Mesenchymal stem cell (in vitro differentiated cells and primary cell): ENCODE measurements at places on chromosomes 13 and 19.

DNA sequence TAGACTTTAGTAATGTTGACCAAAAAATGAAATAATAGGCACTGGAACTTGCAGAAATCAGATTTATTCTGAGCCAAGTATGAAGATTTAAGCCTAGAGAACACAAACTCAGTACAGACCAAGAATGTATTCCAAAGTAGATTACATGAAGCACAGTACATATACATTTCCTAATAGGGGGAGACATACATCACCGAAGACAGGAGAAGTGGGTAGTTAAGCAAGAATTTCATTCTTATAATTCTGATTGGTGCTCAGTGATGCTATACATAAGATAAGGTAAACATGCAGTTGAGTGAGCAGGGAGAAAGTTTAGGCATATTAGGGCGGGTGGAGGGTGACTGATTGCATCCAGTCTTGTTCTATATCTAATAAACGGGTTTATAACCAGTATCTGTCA lies 2218.8 kb downstream of the PCDH9 start:
- H3K4me3 ChIP-seq, result no peak overlapping the region
- peak; percentile 15 for DNase-seq
- no peaks in the 10 kb centered on the region for H3K36me3 ChIP-seq
- H3K4me1 ChIP-seq, result no peaks in the 10 kb centered on the region

DNA sequence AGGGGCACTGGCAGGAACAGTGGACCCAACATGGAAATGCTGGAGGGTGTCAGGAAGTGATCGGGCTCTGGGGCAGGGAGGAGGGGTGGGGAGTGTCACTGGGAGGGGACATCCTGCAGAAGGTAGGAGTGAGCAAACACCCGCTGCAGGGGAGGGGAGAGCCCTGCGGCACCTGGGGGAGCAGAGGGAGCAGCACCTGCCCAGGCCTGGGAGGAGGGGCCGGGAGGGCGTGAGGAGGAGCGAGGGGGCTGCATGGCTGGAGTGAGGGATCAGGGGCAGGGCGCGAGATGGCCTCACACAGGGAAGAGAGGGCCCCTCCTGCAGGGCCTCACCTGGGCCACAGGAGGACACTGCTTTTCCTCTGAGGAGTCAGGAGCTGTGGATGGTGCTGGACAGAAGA lies 4.1 kb downstream of the KLK2 start:
- no peak for DNase-seq
- H3K27ac ChIP-seq, result no peak overlapping the region
- no peaks in the 10 kb centered on the region for H3K27me3 ChIP-seq

DNA sequence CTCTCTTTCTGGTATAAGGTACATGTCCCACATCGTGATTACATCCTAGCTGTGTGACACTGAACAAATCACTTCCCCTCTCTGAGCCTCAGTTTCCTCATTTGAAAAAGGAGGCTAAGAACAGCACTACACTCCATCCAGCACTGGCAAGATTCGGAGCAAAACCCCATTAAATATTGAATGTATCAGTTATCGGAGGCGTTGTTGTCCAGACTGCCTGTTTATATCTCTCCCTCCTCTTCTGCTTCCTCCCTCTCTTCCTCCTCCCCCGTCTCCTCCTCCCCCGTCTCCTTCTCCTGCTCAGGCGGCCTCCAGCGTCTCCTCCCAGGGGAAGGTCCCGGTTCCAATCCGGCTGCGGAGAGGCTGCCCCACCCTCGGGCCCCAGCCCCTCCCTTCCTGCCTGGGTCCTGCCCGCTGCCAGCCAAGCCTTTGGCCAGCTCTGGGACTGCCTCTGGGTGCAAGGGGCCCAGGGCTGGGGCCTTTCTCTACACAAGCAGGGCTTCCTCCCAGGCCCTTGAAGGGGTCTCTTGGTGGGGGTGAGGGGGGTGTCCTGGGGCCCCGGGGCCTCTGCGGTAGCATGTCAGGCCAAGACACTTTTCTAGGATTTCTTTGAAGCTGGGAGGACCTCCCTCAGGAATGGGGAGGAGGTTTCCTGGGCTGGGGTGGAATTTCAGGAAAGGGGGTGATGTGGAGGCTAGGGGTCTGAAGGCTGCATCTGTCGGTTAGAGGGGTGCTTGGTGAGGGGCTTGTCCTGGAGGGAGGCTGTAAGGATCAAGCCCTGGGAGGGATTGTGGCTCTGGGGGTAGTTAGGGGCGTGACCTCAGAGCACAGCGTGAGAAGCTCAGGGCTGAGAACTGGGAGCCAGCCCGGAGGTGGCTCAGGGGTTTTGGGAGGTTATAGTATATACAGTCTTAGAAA lies 1.9 kb downstream of the RRAS start:
- H3K4me1 ChIP-seq, result peaks cover 32% of the 10 kb centered on the region
- H3K27ac ChIP-seq, result peak overlapping the region; percentile 64
- H3K36me3 ChIP-seq, result peaks cover 19% of the 10 kb centered on the region
- no peaks in the 10 kb centered on the region for H3K27me3 ChIP-seq

GRCh38 chr13:45623516-45624090 lies 8.1 kb upstream of the ERICH6B start:
- peaks cover 56% of the 10 kb centered on the region for H3K27me3 ChIP-seq
- no peak overlapping the region for H3K27ac ChIP-seq
- no peaks in the 10 kb centered on the region for H3K4me1 ChIP-seq

DNA sequence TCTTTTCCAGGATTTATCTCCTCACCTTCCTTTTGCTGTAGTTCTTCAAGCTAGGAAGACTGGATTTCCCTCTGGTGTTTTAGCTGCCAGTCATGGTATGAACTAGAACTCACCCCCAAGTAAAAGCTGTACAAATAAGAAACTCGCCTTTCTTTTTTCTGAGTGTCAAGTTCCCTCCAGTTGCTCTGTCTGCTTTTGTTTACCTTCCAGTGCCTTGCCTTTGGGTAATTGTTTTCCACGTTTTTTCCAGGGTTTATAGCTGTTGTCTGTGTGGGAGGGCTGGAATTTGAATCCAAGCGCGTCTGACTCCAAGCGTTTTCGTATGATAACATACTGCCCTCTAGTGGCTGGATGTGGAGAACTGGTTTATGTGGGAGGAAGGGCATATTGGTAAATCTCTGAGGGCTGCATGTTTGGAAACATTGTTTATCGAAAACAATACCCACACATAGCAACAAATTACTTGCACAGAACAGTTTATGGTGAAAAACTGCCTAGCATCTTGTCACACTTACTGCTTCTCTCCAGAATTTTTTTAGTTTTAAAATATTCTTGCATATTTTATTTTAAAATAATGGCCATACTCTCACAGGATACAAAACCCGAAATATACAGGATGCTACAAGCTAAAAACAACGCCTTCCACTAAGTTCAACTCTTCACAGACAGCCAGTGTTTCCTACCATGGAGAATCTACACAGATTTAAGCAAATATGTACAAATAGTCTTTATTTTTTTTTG lies 19.2 kb downstream of the RCN3 start:
- H3K4me3 ChIP-seq, result no peak overlapping the region
- no peaks in the 10 kb centered on the region for H3K27me3 ChIP-seq
- H3K27ac ChIP-seq, result no peak overlapping the region
- peaks cover 3% of the 10 kb centered on the region for H3K4me1 ChIP-seq
- peaks cover 23% of the 10 kb centered on the region for H3K36me3 ChIP-seq

- no peaks in the 10 kb centered on the region for H3K27me3 ChIP-seq
- DNase-seq, result no peak
- peaks cover 55% of the 10 kb centered on the region for H3K36me3 ChIP-seq
- H3K27ac ChIP-seq, result no peak overlapping the region
Measured at GRCh38 chr13:72792640-72793039, 10.7 kb downstream of the PIBF1 start.

DNA sequence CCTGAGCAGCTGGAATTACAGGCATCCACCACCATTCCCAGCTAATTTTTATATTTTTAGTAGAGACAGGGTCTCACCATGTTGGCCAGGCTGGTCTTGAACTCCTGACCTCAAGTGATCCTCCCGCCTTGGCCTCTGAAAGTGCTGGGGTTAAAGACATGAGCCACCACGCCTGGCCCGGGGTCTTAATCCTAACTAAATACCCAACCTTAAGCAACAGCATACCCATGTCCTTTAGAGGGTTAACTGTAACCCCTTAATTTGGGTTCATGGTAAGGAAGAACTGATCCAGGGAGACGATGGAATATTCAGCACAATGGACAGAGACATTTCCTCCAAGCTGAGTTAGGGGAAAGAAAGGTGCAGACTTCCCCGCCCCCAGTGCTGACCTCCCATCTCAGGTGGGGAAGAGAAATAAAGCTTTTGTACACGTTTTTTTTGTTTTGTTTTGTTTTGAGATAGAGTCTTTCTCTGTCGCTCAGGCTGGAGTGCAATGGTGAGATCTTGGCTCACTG lies 8.7 kb upstream of the GALP start:
- no peak overlapping the region for H3K27ac ChIP-seq
- H3K4me3 ChIP-seq, result no peak overlapping the region
- peak; percentile 11 for DNase-seq

DNA sequence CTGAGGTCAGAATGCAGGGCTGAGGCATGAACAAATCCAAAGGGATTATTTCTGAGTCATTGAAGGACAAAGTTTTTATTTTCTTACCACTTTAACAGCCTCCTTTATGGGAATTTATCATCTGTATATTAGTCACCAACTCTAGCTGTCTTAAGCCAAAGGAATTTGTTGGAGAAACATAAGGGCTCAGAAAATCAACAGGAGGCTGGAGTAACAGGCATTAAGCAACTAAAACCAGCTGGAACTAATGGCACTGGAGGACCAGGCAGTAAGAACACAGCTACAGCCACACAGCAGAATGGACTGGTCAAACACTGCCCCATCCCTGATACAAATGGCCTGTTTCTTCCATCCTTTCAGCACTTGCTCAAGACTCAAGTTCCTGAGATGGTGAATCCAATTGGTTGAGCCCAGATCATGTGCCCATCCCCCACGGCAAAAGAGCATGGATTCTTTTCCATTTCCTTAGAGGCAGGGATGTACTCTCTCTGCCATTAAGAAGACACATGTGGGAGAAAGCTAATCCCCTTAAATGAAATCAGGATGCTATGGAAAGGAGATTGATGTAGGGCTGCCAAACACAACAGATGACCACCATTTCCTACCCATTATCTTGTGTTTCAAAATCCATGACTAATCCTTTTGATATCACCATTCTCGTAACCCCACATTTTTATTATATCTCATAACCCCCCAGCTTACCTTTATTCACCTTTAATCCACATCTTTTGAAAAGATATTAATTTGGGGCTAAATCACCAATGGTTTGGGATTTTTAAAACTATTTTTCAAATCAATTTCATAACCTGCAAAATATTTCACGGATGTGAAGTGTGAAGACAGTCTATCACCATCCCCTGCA lies 157.0 kb upstream of the FNDC3A start:
- peak overlapping the region; percentile 11 for H3K4me3 ChIP-seq
- no peaks in the 10 kb centered on the region for H3K36me3 ChIP-seq
- peak overlapping the region; percentile 70 for H3K27ac ChIP-seq
- peak; percentile 96 for DNase-seq

DNA sequence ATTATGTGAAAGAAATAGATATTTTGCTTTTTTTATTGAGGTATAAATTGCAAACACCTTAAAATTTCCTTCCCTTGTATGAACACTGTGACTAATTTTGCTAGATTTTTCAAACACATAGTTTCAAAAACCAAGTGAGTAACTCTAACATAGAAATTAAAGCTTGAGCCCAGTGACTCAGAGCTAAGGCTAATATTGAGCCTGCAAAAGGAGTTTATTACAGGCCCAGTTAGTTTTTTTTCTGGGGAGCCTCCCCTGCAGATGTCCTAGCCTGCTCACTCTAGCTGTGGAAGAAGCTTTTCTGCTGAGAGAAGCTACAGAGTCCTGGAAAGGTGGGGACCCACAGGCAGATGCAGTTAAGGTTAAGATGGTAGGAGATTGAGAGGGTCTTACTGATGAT lies 3.4 kb downstream of the ZNF430 start:
- H3K4me1 ChIP-seq, result peaks cover 4% of the 10 kb centered on the region
- peaks cover 16% of the 10 kb centered on the region for H3K36me3 ChIP-seq
- H3K27me3 ChIP-seq, result no peaks in the 10 kb centered on the region

GRCh38 chr13:26968431-26969341 lies 202.9 kb downstream of the USP12 start:
- peak; percentile 64 for DNase-seq
- H3K4me3 ChIP-seq, result no peak overlapping the region

- no peak for DNase-seq
- H3K4me3 ChIP-seq, result no peak overlapping the region
- no peaks in the 10 kb centered on the region for H3K36me3 ChIP-seq
- no peak overlapping the region for H3K27ac ChIP-seq
- H3K4me1 ChIP-seq, result no peaks in the 10 kb centered on the region
Measured at GRCh38 chr13:44292545-44292944, 81.1 kb upstream of the SERP2 start.

- no peaks in the 10 kb centered on the region for H3K36me3 ChIP-seq
- peak overlapping the region; percentile 51 for H3K4me3 ChIP-seq
- H3K4me1 ChIP-seq, result peaks cover 7% of the 10 kb centered on the region
- H3K27me3 ChIP-seq, result no peaks in the 10 kb centered on the region
- DNase-seq, result peak; percentile 98
- H3K27ac ChIP-seq, result peak overlapping the region; percentile 25
Measured at GRCh38 chr19:2462635-2463421, 6.1 kb upstream of the LMNB2 start.

DNA sequence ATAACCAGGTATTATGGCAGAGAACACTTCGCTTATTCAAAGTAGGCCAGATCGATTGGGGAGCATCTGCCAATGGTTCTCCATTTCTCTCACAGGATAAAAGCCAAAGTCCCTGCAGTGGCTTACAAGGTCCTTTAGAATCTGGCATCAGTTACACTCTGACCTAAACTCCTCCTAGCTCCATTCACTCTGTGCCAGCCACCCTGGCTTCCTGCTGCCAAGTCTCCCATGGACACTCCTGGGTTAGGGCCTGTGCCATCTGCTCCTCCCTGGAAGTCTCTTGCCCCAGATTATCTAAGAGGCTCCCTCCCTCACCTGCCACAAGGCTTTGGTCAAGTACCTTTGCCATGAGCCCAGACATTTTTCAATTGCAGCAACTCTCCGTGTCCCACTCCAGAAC lies 649.2 kb downstream of the DACH1 start:
- H3K4me1 ChIP-seq, result no peaks in the 10 kb centered on the region
- no peak for DNase-seq
- H3K27me3 ChIP-seq, result no peaks in the 10 kb centered on the region
- H3K36me3 ChIP-seq, result no peaks in the 10 kb centered on the region
- H3K4me3 ChIP-seq, result no peak overlapping the region

- H3K4me3 ChIP-seq, result no peak overlapping the region
- no peaks in the 10 kb centered on the region for H3K4me1 ChIP-seq
- H3K36me3 ChIP-seq, result peaks cover 16% of the 10 kb centered on the region
- no peak for DNase-seq
- H3K27me3 ChIP-seq, result no peaks in the 10 kb centered on the region
Measured at GRCh38 chr13:95707442-95708390, 30.8 kb downstream of the DNAJC3 start.

- H3K4me1 ChIP-seq, result peaks cover 43% of the 10 kb centered on the region
- H3K27me3 ChIP-seq, result peaks cover 51% of the 10 kb centered on the region
- H3K27ac ChIP-seq, result no peak overlapping the region
Measured at GRCh38 chr19:35140962-35141836, 1.9 kb upstream of the FXYD7 start.
